Ammon's horn (tissue), 1 donor: ENCODE measurements at places on chromosomes 6 and 20.

- no peak for DNase-seq
Observed at GRCh38 chr6:30542404-30542725, 13.9 kb downstream of the GNL1 start.

DNA sequence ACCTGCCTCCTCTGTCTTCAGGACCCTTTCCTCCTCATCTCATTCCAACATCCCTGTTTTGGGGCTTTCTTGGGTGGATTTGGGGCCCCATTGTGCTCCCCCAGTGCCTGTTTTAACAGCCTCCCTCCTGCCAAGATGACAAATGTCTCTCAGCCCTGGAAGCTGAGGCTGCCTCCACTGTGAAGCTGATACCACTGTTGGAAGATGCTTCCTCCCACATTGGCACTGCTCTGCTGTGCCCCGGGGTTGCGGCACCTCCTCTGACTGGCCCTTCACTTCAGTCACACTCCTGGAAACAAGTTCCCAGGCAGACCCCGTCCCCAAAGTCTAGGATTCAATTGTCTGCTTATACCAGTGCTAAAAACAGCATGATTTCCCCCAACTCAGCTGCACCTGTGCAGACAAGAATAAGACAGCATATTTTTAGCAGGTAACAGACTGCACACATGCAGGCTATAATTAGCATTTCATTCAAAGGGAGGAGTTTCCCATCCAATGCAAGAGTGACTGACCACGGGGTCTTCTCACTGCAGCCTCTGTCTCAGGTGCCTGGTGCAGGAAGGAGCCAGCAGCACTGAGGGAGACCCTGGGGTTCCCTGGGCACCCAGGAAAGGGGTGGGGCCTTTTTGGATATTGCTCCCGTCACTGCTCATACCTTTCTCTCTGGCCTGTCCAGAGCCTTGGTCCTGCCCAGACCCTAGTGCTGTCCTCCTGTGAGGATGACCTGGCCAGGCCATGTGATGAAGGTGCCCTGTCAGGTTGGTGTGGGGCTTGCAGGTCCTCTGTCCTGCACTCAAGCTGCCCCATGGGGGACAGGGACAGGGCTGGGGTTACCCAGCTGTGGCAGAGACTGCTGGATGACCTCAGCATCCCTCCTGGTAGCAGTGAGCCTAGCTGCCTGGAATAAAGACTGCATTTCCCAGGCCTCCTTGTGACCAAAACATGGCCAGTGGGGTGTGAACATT lies 31.5 kb upstream of the SULF2 start:
- DNase-seq, result no peak

- no peak for DNase-seq
Observed at GRCh38 chr6:10368861-10369260, 46.0 kb downstream of the TFAP2A start.

DNA sequence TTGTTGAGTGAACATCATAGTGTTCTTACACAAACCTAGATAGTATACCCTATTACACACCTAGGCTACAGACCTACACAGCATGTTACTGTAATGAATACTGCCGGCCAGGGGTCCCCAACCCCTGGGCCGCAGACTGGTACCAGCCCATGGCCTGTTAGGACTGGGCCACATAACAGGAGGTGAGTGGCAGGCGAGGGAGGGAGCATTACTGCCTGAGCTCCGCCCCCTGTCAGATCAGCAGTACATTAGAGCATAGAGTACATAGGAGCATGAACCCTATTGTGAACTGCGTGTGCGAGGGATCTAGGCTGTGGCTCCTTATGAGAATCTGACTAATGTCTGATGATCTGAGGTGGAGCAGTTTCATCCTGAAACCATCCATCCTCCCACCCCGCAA lies 126.3 kb downstream of the PRND start:
- no peak for DNase-seq

- no peak for DNase-seq
Observed at GRCh38 chr6:170167657-170168159, 123.2 kb downstream of the DLL1 start.

- DNase-seq, result no peak
Observed at GRCh38 chr6:142726616-142727015, 218.4 kb downstream of the HIVEP2 start.

- DNase-seq, result no peak
Observed at GRCh38 chr6:88342336-88342735, 176.2 kb upstream of the CNR1 start.

- peak; percentile 92 for DNase-seq
Observed at GRCh38 chr6:111417181-111417585, 65.8 kb downstream of the REV3L start.

DNA sequence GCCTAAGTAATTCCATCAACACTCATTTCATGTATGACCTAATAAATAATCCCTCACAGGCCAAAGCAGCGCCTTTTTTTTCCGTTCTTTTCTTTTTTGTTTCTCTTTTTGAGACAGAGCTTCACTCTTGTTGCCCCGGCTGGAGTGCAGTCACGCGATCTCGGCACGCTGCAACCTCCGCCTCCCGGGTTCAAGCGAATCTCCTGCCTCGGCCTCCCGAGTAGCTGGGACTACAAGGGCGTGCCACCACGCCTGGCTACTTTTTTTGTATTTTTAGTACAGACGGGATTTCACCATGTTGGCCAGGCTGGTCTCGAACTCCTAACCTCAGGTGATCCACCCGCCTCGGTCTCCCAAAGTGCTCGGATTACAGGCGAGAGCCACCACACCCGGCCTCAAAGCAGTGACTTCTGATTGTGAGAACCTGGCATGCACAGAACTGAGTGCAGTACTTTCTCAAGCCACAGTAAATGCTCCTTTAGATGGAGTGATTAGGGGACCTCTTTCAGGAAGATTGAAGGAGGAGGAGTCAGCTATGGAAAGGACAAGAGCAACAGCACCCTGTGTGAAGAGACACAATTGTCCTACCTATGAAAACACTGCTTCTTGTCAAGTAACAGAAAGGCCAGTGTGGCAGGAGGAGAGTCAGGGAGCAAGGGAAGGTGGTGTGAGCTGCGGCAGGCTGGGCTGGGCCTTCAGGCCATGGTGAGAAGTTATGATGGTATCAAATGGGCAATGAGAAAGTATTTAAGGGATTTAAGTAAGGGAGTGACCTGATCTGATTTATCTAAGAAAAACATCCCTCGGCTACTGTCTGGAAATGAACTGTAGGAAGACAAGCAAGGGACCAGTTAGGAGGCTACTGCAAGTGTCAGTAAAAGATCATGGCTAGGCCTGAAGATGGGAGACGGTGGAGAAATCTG lies 1.7 kb upstream of the SCAF8 start:
- no peak for DNase-seq

GRCh38 chr20:35088231-35089145 lies 4.1 kb downstream of the TRPC4AP start:
- DNase-seq, result no peak

DNA sequence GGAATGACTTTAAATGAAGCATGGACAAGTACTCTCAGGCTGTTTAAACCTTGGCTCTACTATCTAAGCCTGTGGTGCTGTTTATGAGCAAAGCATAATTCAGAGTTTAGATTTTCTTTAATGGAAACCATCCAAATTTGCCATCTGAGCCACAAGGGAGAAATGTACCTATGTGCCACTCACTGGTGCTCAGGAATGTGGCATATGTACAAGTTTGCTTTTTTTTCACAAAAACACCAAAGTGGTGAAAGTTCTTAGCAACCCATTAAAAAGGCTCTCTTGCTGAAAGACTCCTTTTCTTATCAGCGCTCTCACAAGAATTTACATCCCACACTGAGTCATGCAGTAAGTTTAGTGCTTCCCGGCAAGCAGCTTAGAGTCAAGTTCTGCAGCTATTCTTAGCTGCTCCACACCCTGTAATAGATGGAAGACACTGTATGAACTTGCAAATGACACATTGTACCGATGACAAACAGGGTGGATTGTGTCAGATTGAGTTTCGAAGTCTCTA lies 57.3 kb upstream of the MLIP start:
- DNase-seq, result no peak

- DNase-seq, result no peak
Observed at GRCh38 chr20:17859002-17859615, 109.5 kb downstream of the SNX5 start.

DNA sequence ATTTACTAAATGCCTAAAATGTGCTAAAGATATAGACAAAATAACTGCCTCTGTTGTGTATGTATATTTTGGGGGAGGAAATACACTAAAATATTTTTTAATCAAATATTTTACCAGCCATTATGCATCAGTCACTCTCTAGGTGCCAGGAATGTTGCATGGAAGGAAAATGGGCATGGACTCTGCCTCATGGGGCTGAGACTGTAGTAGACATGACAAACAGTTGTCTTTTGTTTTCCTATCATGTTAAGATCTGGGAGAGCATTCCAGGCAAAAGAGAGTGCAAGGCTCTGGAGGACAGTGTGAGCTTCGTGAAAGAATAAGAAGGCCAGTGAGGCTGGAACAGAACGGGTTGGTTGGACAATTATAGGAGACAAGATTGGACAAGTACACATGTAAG lies 26.5 kb downstream of the HLA-DOB start:
- no peak for DNase-seq

GRCh38 chr20:11738852-11739251 lies 178.8 kb upstream of the BTBD3 start:
- no peak for DNase-seq
